Midbrain (tissue), 1 donor: ENCODE measurements at places on chromosomes 5 and 9.

DNA sequence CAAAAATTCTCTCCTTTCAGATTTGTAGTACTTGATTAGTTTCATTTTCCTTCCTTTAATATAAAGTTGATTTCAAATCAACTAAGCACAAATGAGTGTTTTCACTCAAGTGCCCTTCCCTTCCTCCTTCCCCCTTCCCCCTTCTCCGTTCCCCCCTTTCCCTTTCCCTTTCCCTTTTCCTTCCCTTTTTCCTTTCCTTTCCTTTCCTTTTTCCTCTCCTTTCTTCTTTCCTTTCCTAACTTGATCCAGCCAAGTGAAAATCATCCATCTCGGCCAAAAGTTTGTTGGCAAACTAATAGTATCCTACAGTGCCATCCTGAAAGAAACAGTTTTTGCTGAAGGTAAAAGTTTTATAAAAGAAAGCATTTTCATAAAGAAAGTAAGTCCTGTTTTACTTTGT is 85.3 kb upstream of the CD180 start:
- DNase-seq: no peak

DNA sequence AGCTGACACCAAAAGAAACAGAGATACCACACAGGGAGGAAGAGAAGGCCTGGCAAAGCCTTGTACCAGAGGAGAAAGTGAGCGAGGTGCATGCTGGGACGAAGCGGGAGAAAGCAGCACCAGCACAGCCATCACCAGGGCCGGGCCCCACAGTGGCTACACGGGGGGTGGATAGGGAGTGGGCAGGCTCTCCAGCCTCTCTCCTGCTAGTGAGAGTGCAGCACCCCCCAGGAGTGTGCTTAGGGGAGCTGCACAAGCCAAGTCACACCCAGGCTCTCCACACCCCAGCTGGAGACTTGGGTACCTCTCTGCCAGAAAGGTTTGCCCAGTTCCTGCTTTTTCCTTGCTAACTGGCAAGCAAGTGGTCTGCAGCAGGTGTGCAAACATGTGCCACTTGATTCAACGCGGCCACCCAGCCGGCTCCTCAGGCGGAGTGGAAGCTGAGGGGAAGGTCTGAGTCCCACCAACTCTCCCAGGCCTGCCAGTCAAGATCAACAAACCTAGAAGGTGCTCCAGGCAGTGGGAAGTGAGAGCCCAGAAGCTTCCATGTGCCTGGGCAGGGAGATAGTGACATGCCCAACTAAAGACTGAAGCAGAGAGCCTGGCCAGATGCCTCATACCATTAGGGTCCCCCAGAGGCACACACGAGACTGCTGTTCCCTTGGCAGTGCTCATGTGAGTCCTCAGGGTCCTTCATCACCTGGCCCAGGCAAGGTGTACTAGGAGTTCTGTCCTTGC is 39.9 kb downstream of the BICD2 start:
- no peak for DNase-seq

DNA sequence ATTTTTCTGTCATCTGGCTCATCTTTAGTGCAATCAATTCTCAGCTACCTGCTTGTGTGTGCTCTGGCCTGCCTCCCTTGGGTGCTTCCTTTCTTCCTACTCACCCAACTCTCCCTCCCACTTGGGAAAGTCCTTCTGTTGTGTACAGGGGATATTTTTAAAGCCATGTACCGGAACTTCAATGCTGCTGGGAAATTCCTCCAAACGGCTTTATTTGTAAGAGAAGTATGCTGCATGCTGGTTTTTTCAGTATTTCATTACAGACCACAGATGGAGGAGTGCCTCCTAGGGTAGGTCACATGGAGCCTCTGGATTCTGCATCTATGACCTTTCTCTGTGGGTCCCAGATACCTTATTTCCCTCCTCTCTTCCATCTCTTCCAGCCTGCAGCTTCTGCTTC is 5.4 kb upstream of the HMHB1 start:
- no peak for DNase-seq

DNA sequence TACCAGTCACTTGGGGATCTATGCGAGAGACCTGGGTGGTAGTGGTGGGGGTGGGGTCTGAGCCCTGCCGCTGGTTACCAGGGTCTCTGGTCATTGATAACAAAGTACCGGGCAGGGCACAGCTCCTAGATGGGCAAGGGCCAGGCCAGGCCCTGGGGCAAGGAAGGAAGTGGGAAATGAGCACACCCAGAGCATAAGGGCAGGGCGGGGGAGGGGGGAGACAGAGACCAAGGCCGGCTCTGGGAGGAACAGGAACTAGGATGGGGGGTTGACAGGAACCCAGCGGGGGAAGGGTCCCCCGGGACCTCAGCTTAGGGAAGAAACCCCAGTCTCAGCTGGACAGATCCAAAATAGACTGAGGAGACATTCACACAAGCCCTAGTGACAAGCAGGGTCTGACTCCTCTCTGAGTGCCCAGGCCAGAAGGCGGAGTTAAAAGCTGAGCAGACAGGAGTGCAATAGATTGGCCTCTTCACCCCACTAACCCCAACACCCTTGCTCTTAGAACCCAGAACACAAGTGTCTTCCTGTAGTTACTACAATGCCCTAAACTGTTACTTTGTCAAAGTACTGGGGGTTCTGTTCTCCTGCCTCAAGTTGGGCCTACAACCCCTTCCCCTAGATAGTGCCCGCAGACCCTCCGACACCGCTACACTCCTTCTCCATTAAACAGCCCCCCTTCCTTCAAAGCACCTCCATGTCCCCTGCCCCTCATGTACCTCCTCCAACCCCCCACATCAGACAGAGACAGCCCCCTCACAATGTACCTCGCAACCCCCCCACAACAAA is 628 bp downstream of the ATOSB start:
- peak; percentile 4 for DNase-seq

DNA sequence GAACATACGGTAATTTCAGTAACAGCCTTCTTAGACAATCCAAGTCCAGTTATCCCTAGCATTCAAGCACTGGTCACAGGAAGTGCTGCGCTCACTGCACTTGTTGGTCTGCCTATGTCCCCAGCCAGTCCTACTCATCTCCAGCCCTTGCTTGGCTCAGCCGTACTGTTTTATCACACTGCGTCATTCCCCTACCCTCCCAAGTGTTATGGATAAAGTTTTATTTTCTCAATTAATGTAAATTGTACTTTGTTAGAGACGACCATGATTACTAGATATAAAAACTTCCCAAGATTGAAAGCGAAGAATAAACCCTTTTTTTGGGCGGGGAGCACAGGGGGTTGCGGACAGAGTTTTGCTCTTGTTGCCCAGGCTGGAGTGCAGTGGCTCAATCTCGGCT is 49.6 kb downstream of the LHFPL2 start:
- no peak for DNase-seq

- DNase-seq: no peak
These were observed 108.2 kb downstream of the MPDZ start for GRCh38 chr9:13171261-13171660.

GRCh38 chr9:122151267-122151828 is 8.2 kb downstream of the NDUFA8 start:
- no peak for DNase-seq

DNA sequence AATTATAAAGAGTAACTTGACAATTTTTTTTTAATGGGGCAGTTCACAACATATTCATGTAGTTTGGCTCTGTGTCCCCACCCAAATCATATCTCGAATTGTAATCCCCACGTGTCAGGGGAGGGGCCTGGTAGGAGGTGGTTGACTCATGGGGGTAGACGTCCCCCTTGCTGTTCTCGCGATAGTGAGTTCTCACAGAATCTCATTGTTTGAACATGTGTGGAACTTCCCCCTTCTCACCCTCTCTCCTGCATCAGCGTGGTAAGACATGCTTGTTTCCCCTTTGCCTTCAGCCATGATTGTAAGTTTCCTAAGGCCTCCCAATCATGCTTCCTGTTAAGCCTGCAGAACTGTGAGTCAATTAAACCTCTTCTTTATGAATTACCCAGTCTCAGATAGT is 40.7 kb downstream of the FBXW11 start:
- no peak for DNase-seq

- DNase-seq: no peak
These were observed 1.4 kb downstream of the RPS6 start for GRCh38 chr9:19378647-19379046.

DNA sequence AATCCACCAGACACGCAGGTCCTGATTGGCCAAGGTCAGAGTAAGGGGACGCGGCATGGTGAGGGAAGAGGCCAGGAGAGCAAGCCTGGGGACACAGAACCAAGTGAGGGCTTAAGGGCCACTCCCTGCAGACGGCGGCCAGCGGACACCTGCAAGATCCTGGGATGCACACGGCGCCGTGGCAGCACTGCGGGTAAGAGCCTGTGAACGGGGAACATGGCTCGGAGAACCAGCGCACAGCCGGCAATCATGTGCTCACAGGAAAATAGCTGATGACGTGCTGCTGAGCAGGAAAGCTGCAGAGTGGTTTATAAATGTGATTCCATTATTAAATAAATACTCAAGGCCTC is 27.0 kb upstream of the NSMF start:
- DNase-seq: no peak

DNA sequence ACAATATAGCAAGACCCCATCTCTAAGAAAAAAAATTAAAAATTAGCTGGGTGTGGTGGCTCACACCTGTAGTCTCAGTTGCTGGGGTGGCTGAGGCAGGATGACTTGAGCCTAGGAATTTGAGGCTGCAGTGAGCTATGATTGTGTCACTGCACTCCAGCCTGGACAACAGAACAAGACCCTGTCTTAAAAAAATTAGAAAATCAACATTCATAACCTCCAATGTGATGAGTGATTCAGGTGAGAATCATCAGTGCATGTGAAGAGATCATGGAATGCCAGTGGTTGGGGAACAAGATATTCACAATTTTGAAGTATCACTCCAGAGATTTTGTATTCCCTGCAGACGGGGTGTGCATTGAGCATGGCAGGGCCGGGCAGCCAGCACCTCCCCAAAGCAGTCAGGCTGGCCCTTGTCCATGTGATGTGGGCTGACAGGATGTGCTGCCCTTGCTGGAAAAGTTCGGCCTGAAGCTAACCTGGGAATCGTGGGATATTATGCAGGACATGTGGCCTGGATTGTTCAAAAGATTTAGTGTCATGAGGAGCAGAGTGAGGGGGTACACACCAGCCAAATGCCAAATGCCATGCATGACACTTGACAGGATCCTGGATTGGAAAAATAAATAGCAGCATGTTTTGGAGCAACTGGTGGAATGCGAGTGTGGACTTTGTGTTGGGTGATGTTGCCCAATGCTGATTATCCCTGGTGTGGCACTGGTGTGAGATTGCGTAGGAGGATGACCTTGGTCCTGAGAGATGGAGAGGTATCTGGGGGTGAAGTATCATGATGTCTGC is 189.0 kb downstream of the RGS3 start:
- no peak for DNase-seq

DNA sequence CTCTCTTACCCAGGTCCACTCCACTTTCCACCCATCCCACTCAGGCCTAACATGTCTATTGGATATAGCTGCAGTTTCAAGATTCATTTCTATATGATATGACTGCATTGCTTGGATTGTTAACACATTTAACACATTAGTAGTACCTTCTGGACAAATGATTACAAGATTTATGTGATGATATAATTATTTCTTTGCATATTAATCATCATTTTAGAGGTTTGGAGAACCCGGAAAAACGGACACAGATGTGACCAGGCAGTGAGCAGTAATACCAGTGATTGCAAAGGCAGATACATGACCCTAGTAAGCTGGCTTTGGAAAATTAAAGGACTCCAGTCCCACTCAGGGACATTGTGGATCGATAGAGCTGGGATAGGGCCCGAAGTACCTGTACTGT is 103.8 kb downstream of the PRR16 start:
- no peak for DNase-seq

GRCh38 chr9:19405771-19406170 is 3.0 kb upstream of the ACER2 start:
- DNase-seq: no peak

- no peak for DNase-seq
These were observed 29.9 kb upstream of the TGFBI start for GRCh38 chr5:135998889-135999288.

- DNase-seq: no peak
These were observed 267.0 kb upstream of the TYRP1 start for GRCh38 chr9:12425878-12426864.

DNA sequence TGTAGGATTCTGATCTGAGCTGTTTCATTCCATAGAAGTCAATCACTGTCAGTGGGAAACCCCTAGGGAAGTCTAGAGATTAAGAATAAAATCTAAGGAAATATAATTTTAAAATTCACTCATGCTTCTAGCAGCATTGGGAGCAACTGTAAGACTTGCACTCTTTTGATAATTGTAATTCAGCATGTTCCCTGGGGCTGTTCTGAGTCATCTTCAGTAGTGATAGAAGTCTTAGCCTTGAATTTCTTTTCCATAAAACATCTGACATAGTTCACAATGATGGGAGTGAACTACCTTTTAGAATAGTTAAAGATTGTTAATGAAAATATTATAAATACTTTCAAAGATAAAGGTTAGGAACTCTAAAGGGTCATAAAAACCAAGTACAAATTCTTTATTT is 935.8 kb downstream of the DTWD2 start:
- no peak for DNase-seq

GRCh38 chr5:116130976-116131375 is 46.2 kb downstream of the COMMD10 start:
- DNase-seq: no peak

- no peak for DNase-seq
These were observed 93.1 kb upstream of the SMARCA2 start for GRCh38 chr9:1922026-1922425.

DNA sequence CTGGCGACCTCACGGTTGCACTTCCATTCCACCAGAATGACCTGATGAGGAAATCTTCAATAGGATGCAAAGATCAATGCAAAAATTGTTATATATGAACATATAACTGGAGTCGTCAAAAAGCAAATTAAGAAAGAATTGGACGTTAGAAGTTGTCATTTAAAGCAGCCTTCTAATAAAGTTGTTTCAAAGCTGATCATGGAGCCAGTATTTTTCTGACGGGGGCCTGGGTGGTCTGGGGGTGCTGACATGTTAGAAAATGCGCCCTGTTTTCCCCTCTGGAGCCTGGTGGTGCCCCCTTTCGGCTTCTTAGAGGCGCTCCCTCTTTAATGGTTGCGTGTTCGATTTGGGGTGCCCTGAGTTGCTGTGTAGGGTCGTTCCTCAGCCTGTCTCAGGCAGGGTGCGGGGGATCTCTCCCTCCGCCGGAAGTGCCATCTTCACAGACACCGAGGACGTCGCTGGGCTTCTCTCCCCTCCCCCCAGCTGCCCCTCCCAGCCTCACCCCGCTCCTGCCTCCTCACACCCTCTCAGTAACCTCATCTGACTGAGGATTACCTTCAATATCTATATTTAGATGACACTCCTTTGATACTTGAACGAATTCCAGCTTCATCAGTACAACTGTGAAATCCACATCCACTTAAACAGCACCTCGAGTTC is 18.3 kb downstream of the PTGES2 start:
- no peak for DNase-seq

- peak; percentile 52 for DNase-seq
These were observed 483 bp downstream of the G3BP1 start for GRCh38 chr5:151772029-151772845.

DNA sequence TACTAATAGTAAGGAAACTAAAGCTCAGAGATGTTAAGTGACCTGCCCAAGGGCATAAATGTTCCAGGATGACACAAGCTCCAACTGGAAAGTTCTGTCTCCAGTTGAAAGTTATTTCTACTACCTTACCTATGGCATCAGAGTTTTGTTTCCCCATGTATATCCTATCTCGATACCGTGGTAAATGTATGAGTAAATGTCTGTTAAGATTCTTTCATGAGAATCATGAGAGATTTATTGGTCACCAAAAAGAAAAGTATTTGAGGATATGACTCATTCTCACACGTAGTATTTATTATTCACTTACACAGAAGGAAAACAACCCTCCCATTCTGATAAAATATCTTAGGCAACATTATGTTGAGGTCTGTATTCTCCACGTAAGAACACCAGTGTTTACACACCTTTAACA is 11.1 kb upstream of the SHOC1 start:
- no peak for DNase-seq
